Activated gamma-delta T cell treated with Interleukin-2 at 50 U/mL for 16 hours (primary cell): ENCODE measurements at places on chromosomes 11 and 22.
A peak's percentile ranks its signal among the peaks of the same experiment; 100 is the strongest.

GRCh38 chr22:50078761-50079160 is 6.5 kb downstream of the MLC1 start:
- no peak for DNase-seq

DNA sequence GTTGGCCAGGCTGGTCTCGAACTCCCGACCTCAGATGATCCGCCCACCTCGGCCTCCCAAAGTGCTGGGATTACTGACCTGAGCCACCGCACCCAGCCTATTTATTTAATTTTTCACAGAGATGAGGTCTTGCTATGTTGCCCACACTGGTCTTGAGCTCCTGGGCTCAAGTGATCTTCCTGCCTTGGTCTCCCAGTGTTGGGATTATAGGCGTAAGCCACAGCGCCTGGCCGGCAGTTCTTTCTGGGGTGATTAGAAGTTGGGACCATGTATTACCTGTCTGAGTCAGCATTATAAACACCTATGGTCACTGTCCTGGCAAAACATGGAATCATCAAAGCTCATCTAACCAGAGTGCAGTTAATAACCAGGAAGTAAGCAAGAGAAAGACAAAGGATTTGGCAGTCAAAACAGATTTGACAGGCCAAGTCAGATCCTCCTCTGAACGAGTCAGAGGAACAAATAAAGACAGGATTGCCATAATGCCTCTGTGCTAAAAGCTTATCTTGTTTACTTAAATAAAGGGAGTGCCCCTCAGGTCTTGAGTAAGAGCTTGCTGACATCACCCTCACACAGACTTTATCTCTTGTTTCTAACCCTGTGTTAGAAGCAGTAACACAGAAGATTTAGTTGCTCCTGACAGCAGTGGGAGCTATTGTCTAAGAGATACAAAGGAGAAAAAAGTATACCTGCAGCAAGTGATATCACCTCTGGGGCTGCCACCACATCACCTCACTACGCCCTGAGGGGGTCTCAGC is 3.7 kb downstream of the SERPIND1 start:
- DNase-seq = no peak

DNA sequence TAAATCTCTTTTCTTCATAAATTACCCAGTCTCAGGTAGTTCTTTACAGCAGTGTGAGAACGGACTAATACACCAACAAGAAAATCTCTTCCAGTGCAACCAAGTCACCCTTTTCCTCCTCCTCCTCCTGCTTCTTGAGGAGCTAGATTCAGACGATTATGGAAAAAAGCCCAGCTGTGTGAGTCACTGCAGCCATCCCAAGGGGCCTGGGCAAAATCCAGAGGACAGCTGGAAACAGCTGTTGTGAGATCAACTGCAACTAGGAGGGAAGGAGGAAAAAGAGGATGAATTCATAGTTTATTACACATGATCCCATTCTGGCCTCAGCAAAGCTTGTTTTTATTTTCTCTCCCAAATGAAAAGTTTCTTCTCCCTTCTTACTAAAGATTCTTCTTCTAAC is 32.9 kb downstream of the RBFOX2 start:
- DNase-seq = no peak

- no peak for DNase-seq
These were observed 830 bp downstream of the C11orf97 start for GRCh38 chr11:94513091-94513490.

DNA sequence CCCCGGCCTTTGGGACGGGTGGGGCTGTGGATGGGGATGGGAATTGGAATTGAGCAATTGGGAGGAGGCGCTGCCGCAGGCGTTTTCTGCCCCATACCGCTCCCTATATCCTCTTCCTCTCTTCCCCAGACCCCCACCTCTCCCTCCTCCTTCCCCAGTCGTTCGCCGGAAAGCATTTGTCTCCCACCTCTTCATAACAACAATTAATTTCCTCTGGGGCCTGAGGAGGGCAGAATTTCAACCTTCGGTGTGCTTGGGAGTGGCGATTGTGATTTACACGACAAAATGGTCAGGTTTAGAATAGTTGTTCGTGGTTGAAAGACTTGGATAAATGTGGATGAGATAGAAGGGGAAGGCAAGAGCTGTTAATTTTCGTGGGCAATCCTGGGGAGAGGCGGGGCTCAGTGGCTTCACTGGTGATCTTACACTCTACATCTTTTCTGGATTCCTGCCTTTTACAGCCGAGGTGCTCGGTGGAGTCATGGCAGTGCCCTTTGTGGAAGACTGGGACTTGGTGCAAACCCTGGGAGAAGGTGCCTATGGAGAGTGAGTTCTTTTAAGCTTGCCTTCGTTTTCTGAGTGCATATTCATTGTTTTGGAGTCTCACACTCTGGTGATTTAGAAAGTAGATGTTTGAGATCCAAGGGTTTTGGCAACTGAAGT is 1.5 kb downstream of the CHEK1 start:
- peak; percentile 29 for DNase-seq

DNA sequence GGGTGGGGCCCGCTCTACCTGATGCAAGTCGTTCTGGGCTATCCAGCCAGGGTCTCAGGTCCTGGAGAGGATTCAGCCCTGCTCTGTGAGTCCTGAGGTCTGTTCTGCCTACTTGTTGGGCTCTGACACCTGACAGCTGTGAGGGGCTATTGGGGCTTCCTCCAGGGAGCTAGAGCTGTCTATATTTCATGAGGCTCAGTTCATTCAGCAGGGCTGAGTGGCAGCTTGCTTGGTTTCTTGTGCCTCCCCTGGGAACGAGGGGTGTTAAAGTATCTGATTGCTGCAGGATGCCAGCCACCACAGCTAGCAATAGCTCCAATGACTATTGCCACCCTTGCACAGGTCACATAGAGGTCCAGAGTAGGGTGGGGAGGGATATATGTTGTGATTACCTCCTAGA is 26.7 kb downstream of the INSC start:
- DNase-seq = no peak

DNA sequence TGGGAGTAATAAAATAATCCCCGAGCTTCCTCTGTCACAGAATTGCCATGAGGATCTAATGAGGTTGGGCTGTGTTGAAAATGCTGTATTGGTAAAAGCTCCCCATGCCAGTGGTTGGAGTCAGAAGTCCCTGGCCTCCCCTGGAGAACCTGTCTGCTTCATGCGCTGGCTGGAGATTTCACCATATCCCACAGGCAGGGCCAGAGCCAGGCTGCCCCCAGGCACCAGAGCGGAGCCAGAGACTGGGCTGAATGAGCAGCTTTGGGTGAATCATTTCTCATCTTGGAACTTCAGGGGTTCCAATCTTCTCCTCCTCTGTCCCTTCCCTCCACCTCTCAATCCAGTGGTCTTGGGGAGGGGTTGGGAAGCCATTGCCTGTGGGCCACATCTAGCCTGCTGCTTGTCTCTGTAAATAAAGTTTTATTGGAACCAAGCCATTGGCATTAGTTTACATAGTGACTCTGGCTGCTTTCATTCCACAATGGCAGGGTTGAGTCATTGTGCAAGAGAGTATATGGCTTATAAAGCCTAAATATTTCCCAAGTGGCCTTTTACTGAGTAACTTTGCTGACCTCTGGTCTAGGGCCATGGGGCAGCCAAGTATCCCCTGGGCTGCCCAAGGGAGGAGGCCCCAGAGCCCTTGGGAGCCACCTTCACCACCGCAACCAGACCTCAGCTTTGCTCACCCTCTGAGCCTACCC is 35.2 kb downstream of the LRRC10B start:
- no peak for DNase-seq

DNA sequence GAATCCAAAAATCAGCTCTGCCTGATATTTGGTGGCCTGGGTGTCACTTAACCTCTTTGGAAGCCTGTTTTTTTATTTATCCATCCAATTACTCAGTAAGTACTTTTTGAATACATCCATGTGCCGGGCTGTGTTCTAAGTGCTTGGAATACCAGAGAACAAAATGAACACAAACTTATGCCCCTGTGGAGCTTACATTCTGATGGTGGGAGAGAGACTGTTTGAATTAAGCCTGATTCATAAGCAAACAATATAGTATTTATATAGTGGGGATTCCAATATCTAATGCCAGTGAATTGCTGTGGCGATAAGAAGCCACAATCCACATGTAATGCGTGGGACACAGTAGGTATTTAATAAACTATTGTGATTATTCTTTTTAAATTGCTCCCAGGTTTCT is 19.4 kb downstream of the KCNJ5 start:
- no peak for DNase-seq

DNA sequence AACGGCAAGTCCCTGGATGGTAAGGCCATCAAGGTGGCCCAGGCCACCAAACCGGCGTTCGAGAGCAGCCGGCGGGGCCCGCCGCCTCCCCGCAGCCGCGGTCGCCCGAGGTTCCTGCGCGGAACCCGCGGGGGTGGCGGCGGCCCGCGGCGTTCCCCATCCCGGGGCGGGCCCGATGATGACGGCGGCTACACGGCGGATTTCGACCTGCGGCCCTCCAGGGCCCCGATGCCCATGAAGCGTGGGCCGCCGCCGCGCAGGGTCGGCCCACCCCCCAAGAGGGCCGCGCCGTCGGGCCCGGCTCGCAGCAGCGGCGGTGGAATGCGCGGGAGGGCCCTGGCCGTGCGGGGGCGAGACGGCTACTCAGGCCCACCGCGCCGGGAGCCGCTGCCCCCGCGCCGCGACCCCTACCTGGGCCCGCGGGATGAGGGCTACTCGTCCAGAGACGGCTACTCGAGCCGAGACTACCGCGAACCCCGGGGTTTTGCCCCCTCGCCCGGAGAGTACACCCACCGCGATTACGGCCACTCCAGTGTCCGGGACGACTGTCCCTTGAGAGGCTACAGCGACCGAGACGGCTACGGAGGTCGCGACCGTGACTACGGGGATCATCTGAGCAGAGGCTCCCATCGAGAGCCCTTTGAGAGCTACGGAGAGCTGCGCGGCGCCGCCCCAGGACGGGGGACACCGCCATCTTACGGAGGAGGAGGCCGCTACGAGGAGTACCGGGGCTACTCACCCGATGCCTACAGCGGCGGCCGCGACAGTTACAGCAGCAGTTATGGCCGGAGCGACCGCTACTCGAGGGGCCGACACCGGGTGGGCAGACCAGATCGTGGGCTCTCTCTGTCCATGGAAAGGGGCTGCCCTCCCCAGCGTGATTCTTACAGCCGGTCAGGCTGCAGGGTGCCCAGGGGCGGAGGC is 792 bp downstream of the RBMXL2 start:
- DNase-seq = no peak

- DNase-seq = no peak
These were observed 238.0 kb downstream of the METTL15 start for GRCh38 chr11:28346209-28346608.

GRCh38 chr11:14905104-14906033 is 13.3 kb upstream of the CYP2R1 start:
- peak; percentile 67 for DNase-seq

GRCh38 chr11:119974051-119974450 is 163.9 kb downstream of the TRIM29 start:
- no peak for DNase-seq

DNA sequence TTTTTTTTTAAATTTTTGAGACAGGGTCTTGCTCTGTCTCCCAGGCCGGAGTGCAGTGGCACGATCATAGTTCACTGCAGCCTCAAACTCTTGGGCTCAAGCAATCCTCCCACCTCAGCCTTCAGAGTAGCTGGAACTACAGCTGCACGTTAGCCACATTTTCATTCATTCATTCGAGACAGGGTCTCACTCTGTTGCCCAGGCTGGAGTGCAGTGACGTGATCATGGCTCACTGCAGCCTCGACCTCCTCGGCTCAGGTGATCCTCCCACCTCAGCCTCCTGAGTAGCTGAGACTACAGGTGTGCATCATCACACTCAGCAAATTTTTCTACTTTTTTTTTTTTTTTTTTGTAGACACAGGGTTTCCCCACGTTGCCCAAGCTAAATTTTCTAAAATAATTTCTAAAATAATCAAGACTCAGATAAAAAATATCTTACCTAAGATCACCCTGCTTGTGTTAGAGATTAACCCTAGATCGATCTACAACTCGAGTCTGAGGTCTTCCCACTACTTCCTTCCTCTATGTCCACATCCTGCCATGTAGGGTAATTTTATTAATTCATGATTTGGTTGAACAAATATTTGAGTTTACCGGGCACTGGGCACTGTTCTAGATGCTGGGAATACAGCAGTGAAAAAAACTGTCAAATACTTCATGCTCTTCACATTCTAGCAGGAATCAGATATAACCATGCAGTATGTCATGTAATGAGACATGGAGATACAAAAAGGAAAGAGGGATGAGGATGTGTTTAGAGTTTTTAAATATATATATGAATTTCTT is 15.1 kb downstream of the EIF4G2 start:
- DNase-seq = no peak

DNA sequence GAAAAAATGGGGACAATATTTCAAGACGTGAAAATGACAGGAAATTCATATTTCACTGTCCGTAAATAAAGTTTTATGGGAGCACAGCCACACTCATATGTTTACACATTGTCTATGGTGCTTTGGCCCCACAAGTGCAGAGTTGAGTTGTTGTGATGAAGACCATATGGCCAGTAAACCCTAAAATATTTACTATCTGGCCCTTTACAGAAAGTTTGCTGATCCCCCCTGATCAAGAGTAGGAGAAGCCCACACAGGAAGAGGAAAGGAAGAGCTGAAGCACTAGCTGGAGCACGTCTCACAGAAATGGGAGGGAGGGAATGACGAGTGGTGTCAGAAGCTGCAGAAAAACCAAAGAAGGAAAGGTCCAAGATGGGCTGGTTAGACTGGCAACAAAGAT is 78.8 kb downstream of the TNRC6B start:
- no peak for DNase-seq

DNA sequence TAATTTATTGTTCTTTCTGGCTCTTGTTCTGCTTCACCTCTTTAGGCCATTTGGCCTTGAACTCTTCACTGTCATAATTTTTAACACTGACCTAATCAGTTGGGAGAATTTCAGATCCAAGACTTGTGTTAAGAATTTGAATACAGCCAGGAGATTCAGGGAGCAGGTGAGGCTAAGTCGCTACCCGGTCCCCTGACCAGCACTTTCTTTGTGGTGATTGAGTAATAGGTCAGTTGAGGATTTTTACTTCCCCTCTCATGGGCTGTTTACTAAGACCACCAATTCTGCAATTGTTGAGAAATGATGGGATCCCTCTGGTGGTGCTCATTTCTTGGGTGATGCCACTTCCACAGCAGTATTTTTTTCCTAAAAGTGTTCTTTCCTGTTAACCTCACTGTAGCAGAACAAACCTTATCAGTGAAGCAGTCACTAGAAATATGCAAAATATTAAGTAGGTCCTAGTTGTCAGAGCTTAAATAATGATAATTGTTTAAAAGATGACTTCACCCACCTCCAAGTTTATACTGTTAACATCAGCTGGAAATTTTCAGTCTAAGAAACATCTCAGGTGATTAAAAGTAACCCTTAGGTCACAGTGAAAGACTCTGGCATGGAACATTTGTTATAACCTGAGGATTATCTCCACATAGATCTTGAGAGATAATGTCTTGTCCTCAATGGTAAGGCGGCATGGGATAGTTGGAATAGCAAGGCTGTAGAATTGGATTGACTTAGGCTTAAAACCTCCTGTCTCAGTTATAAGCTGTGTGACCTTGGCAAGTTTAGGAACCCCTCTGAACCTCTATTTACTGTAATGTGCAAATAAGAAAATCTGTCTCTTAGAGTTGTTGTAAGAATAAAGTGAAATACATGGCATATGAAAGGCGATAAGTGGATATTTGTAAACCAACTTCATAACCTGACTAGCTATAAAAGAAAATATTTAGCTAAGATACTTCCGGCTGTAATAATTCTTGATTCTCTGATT is 41.3 kb downstream of the POLD3 start:
- no peak for DNase-seq

GRCh38 chr11:124724979-124725718 is 14.6 kb upstream of the NRGN start:
- no peak for DNase-seq
